ENCODE measurements at places on chromosomes 1 and 21. TPM values are rescaled to one million over a fixed set of nuclear protein-coding genes. Genes with fewer than 3 reads are reported as not detected.

DNA sequence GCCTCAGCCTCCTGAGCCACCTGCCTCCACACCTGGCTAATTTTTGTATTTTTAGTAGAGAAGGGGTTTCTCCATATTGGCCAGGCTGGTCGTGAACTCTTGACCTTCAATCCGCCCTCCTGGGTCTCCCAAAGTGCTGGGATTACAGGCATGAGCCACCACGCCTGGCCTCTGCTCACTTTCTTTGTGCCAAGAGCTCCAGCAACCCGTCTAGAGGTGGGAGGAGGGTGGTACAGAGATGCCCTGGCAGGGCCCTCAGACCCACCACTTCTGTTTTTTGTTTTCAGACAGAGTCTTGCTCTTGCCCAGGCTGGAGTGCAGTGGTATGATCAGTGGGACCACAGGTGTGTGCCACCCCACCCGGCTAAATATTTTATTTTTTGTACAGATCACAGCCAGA, 6.9 kb upstream of the SYNC start:
- DNase-seq: no peak
- H3K36me3 ChIP-seq: no peaks in the 10 kb centered on the region
- no peak overlapping the region for H3K27ac ChIP-seq
- H3K4me3 ChIP-seq: no peak overlapping the region

DNA sequence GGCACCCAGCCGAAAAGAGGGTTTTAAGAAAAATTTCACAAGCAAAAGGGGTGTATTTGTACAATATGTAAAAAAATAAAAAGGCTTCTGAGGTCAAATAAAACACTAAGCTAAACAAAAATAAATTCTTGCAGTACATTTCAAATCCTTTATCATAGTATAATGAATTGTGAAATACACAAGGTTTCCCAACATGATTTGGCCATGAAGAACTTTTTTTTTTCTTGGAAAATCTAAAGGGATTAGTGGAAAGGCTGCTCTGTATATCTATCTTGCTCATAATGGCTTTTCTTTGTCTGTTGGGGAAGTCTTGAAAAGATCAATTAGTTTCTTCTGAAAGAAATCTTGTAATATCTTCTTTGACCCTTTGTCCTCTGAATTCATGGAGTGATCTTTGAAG, 593.4 kb downstream of the PLPP3 start:
- H3K27ac ChIP-seq: no peak overlapping the region
- no peaks in the 10 kb centered on the region for H3K27me3 ChIP-seq
- no peak for DNase-seq

- H3K27ac ChIP-seq: no peak overlapping the region
- H3K4me1 ChIP-seq: peaks cover 12% of the 10 kb centered on the region
- peaks cover 9% of the 10 kb centered on the region for H3K36me3 ChIP-seq
- H3K4me3 ChIP-seq: no peak overlapping the region
These were observed 1.9 kb upstream of the ERRFI1 start for GRCh38 chr1:8027748-8028570.

GRCh38 chr1:153253693-153254092, 5.8 kb upstream of the LORICRIN start:
- peaks cover 11% of the 10 kb centered on the region for H3K4me1 ChIP-seq
- no peak overlapping the region for H3K27ac ChIP-seq
- no peak for DNase-seq
- H3K27me3 ChIP-seq: peaks cover 19% of the 10 kb centered on the region
- peak overlapping the region; percentile 9 for H3K4me3 ChIP-seq

GRCh38 chr1:15016001-15016400, 137.5 kb upstream of the TMEM51 start:
- H3K4me3 ChIP-seq: no peak overlapping the region
- DNase-seq: no peak

DNA sequence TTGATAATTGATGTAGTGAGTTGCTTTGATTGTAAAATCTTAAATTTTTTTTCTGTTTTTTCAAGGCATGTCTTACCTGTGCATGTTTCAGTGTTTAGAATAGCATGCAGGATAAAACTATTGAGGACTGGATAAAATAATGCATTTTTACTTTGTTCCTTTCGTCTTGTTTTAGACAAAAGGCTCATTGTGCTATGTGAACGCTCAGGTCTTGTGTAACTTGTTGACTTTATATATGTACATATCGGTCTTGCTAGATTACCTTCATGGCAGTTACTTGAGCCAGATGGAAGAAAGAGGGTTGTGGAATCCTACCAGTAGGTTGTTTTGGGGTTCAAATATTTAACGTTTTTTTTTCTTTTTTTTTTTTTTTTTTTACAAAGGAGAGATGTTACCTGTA, 7.0 kb downstream of the NFIA start:
- no peak overlapping the region for H3K4me3 ChIP-seq
- no peak overlapping the region for H3K27ac ChIP-seq
- DNase-seq: no peak
- H3K36me3 ChIP-seq: peaks cover 5% of the 10 kb centered on the region
- H3K4me1 ChIP-seq: peaks cover under 1% of the 10 kb centered on the region
- peaks cover 1% of the 10 kb centered on the region for H3K27me3 ChIP-seq

CDC7 gene
- 39.0 TPM for total RNA-seq
